ENCODE measurements at places on chromosomes 6 and 20. TPM values are rescaled to one million over a fixed set of nuclear protein-coding genes. Genes with fewer than 3 reads are reported as not detected.

- DNase-seq: no peak
Observed at GRCh38 chr6:52725535-52726192, 37.6 kb downstream of the GSTA2 start.

- DNase-seq: no peak
Observed at GRCh38 chr6:82866446-82866845, 199.2 kb downstream of the UBE3D start.

DNA sequence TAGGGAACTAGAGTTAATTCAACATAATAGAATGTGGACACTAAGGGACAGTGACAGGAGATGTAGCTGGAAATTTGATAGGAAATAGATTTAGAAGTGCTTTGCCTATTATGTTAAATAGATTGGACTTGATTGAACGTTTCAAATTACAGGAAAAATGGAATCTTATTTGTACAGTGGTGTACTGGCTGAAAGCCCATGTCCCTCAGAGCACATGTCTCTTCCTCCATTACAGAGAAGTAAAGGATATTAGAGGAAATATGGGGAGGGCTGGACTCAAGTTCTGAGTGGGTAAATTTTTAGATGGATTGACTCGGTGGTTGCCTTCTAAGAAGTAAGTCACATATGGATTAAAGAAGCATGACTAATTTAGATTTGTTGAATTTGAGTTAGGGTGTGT is 11.4 kb downstream of the PKIB start:
- DNase-seq: no peak

GRCh38 chr6:143656026-143656425 is 21.7 kb upstream of the PHACTR2 start:
- DNase-seq: no peak

DNA sequence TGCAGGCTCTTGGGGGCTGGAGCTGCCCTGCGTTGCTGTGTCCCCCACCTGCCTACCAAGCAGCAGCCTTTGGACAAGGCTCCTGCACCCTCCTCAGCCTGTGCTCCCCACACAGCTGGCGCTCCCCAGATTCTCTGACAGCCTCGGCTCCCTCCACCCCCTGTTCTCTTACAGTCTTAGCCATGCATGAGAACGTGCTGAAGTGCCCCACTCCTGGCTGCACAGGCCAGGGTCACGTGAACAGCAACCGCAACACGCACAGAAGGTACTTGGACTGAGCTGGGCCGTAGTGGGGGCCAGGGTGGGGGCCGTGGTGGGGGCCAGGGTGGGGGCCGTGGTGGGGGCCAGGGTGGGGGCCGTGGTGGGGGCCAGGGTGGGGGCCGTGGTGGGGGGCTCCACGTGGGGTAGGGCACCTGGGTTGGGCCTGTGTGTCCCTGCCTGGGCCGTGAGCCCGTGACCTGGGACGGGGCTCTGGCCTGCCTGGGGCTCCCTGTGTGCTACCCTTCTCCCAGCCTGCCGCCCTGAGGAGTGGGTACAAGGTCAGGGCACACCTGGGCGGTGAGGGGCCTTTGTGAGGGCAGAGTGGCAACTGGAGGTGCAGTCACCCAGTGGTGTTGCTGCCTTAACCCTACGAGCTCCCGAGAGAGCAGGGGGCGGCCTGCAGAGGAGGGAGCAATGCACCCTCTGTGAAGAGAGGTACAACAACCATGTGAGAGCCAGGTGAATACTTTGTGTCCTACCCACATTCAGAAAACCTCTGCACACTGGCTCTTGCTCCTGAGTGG is 43.5 kb upstream of the PCMTD2 start:
- DNase-seq: no peak

GRCh38 chr6:135128268-135128914 is 52.7 kb upstream of the MYB start:
- no peak for DNase-seq

DNA sequence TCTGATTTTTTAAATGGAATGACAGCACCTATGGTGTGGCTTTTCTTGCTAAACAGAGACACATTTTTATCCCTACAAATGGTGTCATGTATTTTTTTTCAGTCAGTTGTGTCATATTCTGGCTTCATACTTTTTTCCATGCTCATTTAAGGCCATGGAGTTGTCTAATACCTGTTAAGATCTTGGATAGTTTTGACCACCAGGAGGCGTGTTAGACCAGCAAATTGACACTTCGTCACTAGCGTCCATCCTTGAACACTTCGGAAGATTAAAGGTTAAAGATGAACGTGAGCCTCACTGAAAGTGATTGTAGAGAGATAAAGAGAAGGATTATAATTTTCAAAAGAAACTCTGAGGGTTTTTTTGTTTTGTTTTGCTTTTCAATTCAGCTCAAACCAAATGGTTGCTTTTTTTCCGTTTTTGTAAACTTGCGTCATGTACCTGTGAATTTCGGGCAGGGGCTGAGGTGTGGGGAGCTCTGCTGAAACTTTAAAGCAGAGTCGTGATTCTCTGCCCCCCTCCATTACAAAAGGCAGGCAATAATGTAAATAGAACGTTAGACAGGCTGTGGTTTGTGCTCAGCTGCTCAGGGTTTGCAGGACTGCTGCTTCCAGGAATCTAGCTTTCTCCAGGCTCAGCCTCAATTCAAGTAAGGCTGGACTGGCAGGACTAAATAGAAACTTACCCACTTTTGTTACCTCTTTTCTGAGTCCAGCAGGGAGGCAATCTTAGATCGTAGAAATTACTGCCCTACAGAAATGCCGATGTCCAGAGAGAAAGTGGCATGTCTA is 245.1 kb downstream of the FOXA2 start:
- DNase-seq: no peak

GRCh38 chr6:53056273-53056672 is 8.9 kb upstream of the FBXO9 start:
- DNase-seq: no peak

- DNase-seq: no peak
Observed at GRCh38 chr20:42611889-42612837, 577.5 kb downstream of the PTPRT start.

- DNase-seq: no peak
Observed at GRCh38 chr20:46107061-46107460, 11.1 kb upstream of the CD40 start.

The MICA gene
- 10.0 TPM for total RNA-seq

The DOK5 gene
- 10.9 TPM for total RNA-seq

The SLC25A27 gene
- total RNA-seq: 7.8 TPM

The TSBP1 gene
- not detected for total RNA-seq

The PDYN gene
- total RNA-seq: not detected
